ENCODE measurements at places on chromosomes 4 and X. TPM values are rescaled to one million over a fixed set of nuclear protein-coding genes. Genes with fewer than 3 reads are reported as not detected.
A peak's percentile ranks its signal among the peaks of the same experiment; 100 is the strongest.

DNA sequence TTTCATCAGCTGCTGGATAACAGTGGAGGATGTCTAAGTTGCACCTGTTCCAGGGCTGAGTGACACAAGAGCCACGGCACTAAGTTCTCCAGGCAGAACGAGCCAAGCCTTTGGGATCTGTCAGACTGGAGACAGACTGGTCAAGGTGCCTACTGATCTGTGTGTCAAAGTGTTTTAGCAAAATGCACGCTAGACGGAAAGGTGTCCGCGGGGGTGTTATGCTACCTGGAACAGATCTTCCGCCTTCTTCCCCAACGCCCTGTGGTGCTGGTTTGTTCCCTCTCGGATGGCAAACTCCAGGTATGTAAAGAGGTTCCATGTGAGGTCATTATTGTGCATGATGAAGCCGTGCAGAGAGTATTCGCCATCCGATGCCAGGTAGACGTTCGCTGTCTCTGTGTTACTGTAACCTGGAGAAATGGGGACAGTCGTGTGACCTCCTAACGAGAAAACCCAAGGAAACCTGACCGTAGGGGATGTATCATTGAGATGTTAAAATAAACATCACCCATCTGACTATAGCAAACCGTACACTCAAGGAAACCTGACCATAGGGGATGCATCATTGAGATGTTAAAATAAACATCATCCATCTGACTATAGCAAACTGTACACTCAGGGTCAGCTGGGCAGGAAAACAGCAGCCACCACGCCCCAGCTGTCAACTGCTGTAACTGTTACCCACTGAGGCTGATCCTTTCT is 29.7 kb upstream of the SLC25A6 start:
- DNase-seq: peak; percentile 48

- DNase-seq: no peak
These were observed 11.3 kb upstream of the ARAP2 start for GRCh38 chr4:36255577-36255976.

- no peak for DNase-seq
These were observed 13.2 kb downstream of the SPOCK3 start for GRCh38 chr4:167221084-167221483.

GRCh38 chr4:80178964-80179363 is 18.3 kb upstream of the PRDM8 start:
- DNase-seq: no peak

DNA sequence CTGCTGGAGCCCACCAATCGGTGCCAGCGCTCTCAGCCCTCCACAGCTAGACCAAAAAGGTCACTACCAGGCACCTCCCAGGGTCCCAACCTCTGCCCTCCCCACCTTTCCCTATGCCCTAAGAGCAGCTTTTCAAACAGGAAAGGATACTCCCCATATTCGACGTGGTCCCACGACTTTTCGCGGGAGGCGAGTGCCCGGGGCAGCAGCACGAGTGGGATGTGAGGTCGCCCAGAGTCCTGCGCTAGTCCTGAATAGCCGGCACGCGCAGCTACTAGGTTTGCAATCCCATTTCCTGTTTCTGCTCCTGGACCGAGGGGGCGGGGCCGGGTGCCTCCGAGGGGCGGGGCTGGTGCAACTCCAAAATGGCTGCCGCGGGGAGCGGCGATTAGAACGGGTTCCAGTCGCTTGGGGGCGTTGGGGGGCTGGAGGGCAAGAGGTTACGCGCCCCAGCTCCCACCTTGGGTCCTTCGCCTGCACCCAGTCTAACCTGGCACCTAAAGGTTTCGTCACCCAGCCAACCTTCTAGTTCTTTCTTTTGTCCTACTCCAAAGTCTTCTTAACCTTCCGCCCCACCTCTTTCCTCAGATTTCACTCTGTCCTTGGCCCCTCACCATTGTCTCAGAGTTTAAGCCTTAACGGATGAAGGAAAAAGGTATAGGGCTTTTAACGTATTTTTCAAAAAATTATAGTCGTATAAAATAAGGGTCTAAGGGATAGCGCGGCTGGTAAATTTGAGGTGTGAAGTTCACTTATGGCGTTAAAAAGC is 85.0 kb upstream of the TENT5D start:
- DNase-seq: no peak

DNA sequence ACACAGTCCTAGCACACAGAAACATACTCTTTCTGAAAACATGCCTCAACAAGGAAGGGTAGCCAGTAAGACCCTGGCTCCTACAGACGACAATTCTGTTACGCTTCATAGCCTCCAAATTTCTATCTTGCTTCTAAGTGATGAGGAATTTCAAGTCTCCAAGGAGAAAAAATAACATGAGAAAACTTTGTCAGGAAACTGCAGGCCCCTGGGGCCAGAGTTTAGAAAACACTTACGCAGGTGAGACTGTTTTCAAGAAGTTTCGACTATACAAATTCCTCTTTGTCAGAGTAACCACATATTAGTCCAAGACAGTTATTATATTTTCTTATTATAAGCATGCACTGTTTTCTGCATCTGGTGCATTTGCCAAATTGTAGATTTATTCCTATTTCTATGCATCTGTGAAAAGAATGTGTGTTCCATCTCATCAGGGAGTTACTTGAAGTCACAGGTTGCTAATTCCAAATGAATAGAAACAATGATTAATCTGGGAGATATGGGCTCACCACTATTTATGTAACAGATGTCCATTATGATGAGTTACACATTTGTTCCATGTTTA is 30.3 kb upstream of the HCCS start:
- DNase-seq: no peak

GRCh38 chr4:82484996-82485783 is 54.8 kb downstream of the ENOPH1 start:
- no peak for DNase-seq

The GABRE gene
- 9.6 TPM for total RNA-seq

The ESX1 gene
- not detected for total RNA-seq

The TSPAN7 gene
- total RNA-seq: 1.6 TPM

The HMGB2 gene
- total RNA-seq: 281 TPM

The MBNL3 gene
- 29.9 TPM for total RNA-seq

The SOWAHD gene
- total RNA-seq: not detected

The S100P gene
- 0.13 TPM for total RNA-seq

The SSX4 gene
- not detected for total RNA-seq

The CENPVL2 gene
- not detected for total RNA-seq

The DTHD1 gene
- total RNA-seq: not detected

The ZGRF1 gene
- total RNA-seq: 32.5 TPM

The TBX22 gene
- not detected for total RNA-seq
